ENCODE measurements at places on chromosomes 12 and 14.
A peak's percentile ranks its signal among the peaks of the same experiment; 100 is the strongest.

GRCh38 chr14:41859336-41859735 is 252.7 kb downstream of the LRFN5 start:
- DNase-seq = no peak

- DNase-seq = no peak
Measured at GRCh38 chr12:30816742-30817465, 62.2 kb upstream of the CAPRIN2 start.

GRCh38 chr14:90649083-90649482 is 167.1 kb downstream of the TTC7B start:
- DNase-seq = no peak

GRCh38 chr12:108821407-108822397 is 35.7 kb downstream of the SSH1 start:
- no peak for DNase-seq

GRCh38 chr14:67151082-67151666 is 38.1 kb upstream of the GARIN2 start:
- no peak for DNase-seq

DNA sequence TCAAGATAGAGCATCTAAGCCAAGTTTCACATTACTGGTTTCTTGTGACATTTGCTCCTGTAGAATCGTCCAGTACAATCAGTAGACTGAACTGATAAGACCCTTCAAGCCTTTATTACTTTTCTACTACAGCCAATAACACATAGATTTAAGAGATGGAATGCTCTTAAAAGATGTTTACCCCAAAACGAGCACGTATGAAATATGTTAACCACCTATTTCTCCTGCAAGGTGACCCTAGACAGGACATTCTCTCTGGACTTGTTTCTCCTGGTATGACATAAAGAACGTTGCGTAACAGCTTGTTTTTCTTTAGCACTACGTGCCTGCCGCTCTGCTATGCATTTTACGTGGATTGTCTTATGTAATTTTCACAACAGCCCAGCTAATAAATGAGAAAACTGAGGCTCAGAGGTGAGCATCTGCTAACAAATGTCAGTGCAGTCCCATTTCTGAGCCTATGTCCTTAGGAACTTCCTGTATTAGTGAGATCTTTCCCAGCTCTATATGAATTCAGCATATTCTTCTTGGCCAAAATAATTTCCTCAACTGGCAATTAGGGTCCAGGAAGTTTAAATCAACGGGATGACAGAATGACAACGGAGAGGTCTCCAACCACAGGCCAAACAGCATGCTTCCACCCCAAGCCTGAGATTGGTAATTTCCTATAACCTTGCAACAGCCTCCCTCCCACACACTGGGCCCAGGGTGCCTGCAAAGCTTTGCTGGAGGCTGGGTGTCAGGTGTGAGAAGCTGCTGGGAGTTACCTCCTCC is 3.7 kb downstream of the NFKBIA start:
- peak; percentile 38 for DNase-seq

- no peak for DNase-seq
Measured at GRCh38 chr12:55724226-55724939, 4.2 kb downstream of the RDH5 start.

DNA sequence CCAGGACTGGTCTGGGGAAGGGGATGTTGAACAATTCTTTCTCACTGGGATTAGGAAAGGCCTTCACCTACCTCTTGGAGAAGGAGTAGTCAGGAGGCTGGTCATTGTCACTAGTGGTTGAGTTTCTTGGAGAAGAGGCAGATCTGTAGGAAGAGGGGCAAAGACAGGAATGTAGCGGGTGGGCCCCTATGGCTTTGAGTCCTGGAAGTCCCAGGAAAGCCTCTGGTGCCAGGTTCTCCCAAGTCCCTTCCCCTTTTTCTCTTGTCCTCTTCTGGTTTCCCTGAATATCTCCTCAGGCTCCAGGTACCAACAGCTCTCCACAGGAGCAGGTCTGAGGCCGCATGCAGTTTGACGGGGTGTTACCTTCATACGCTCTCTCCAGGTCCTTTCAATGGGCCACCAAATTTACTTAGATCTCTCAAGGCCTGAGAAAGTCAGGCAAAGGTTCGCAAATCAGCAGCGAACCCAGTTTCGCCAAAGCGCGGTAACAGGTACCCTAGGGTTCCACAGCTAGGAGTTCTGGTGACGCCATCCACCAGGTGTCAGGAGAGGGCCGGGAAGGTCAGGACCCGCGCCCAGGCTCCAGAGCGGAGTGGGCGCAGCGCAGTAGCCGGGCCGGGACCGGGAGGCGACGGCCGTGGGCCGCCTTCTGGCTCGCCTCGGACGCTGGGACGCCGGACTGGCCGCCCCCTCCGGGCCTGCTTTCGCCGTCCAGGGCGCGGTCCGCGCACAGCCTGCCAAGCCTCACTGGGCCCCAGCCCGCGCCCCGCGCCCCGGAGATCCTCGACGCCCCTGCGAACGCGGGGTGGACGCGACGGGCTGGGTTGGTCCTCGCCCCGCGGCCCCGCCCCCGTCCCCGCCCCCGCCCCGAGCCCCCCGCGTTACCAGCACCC is 795 bp downstream of the SMAGP start:
- DNase-seq = peak; percentile 35

DNA sequence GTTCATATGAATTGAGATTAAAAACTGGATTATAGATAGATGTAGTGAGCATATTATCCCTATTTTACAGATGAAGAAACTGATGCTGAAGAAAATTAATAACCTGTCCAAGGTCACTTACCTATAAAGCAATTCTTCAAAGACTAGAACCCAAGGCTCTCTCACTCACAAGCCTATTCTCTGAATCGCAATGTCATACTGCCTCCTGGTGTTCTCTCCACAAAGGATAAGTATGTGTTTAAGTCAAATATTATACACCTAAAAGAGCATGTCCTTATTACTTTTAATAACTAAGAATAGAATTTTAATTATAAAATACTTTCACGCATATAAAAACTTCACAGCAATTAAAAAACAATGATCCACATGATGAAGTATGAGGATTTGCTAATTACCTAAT is 721.3 kb upstream of the USP15 start:
- no peak for DNase-seq

- no peak for DNase-seq
Measured at GRCh38 chr12:91507754-91508153, 325.1 kb upstream of the DCN start.

DNA sequence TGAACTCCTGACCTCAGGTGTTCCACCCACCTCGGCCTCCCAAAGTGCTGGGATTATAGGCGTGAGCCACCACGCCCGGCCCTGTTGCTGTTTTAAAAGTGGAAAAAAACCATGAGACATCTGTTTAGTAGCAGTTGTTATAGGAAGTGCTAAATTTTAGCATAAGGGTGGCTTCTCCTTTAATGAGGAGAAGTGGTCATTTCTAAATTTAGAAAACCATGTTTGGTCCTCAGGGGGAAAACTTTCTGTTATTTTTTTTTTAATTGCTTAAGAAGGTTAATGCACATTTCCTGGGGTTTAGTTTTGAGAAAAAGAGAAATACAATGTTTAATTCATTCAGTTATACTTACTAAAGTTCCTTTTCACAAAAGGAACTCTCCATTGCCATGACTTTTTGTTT is 102.1 kb downstream of the MYRFL start:
- no peak for DNase-seq

- no peak for DNase-seq
Measured at GRCh38 chr12:81570234-81570633, 188.9 kb downstream of the PPFIA2 start.

DNA sequence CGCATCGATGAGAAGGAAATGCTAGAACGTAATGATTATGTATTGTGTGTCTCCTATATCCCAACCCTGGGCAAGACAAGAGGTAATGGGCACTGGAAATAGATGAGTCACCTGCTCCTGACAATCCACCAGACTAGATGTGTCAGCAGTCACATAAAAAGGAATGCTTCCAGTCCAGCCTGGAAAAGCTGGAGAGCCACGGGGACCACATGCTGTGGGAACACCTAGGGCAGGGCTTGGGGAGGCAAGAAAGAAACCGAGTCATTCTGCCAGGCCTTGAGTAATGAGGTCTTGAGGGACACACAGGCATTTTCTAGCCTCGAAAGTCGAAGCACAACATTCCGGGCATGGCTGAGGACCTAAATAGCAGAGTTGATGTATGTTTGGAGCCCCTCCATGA is 716.7 kb upstream of the TMEM132C start:
- DNase-seq = no peak
